ENCODE measurements at places on chromosomes 7 and 10. TPM values are rescaled to one million over a fixed set of nuclear protein-coding genes. Genes with fewer than 3 reads are reported as not detected.

DNA sequence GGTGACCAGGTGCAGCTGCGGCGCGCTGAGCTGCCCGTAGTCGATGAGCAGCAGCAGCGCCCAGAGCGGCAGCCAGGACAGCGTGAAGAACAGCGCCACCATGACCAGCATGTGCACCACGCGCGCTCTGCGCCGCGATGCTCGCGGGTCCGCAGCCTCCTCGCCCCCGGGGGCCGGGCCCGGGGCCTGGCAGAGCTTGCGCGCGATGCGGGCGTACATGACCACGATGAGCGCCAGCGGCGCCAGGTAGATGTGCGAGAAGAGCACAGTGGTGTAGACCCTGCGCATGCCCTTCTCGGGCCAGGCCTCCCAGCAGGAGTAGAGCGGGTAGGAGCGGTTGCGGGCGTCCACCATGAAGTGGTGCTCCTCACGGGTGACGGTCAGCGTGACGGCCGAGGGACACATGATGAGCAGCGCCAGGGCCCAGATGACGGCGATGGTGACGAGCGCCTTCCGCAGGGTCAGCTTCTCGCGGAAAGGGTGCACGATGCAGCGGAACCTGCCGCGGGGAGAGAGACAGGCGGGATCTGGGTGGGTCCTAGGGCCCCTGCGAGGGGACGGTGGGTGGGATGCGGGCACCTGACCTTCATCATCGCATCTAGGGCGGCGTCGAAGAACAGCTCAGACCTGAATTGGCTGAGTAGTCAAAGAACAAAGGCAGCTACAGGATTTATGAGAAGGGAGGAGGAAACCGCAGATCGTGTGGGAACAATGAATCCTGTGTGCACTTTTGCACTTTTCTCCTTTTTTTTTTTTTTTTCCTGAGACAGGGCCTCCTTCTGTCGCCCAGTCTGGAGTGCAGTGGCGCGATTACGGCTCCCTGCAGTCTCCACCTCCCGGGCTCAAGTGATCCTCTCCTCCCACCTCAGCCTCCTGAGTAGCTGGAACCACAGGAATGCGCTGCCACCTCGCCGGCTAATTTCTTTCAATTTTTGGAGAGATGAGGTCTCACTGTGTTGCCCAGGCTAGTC, 22.4 kb upstream of the PPA1 start:
- no peaks in the 10 kb centered on the region for H3K36me3 ChIP-seq
- peaks cover 18% of the 10 kb centered on the region for H3K27me3 ChIP-seq
- H3K4me3 ChIP-seq, result peak overlapping the region; percentile 28
- peaks cover 12% of the 10 kb centered on the region for H3K4me1 ChIP-seq
- H3K27ac ChIP-seq, result no peak overlapping the region

DNA sequence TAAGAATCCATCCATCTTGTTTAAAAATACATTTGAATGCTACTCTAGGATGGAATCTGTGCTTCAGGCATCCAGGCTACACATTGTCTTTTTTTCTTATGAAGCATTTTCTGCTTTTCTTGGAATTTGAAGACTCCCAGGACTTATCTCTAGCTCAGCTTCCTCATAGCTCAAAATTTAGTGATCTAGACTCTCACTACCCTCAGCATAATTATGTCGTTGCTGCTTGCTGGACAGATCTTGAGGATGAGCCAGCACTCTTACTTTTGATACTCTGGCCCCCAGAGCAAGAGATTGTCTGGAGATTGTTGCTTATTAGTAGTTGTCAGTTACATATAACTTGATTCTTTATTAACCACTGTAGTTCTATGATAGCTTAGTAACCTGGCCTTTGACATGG, 83.3 kb upstream of the FGL2 start:
- no peak overlapping the region for H3K4me3 ChIP-seq
- no peak overlapping the region for H3K27ac ChIP-seq
- no peaks in the 10 kb centered on the region for H3K36me3 ChIP-seq
- DNase-seq, result no peak
- H3K27me3 ChIP-seq, result no peaks in the 10 kb centered on the region

- peaks cover 57% of the 10 kb centered on the region for H3K4me1 ChIP-seq
- no peaks in the 10 kb centered on the region for H3K27me3 ChIP-seq
- DNase-seq, result no peak
- H3K4me3 ChIP-seq, result no peak overlapping the region
- peak overlapping the region; percentile 22 for H3K27ac ChIP-seq
- no peaks in the 10 kb centered on the region for H3K36me3 ChIP-seq
Observed at GRCh38 chr10:74593470-74593869, 232.9 kb upstream of the KAT6B start.

GRCh38 chr10:108663587-108663986, 1259.7 kb downstream of the XPNPEP1 start:
- no peaks in the 10 kb centered on the region for H3K27me3 ChIP-seq
- H3K36me3 ChIP-seq, result no peaks in the 10 kb centered on the region
- H3K27ac ChIP-seq, result no peak overlapping the region
- no peak for DNase-seq

DNA sequence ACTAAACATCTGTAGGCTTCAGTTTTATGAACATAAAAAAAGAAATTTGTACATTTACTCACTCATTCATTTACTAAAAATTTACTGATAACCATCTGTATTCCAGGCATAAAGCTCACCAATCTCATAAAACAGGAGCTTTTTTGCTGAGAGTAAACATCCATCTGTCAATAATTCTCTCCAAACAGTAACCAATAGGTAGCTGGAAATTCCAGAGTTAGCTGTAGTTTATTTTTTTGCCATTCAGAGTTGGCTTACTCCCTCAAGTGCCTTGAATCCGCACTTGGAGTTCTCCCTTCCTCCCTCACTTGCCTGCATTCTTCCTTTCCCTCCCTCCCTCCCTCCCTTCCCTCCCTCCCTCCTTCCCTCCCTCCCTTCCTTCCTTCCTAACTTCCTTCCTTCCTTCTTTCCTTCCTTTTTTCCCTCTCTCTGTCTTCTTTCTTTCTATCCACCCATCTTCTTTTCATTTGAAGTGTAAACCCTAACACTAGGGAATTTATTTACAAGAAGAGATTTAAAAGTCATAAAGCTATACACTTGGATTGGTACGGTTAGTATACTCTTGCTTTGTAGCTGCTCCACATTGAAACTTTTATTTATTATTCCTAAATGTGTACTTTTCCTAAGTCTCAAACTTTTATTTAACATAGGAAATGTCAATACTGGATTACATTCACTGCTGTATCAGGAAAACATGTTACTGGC, 44.6 kb upstream of the BICC1 start:
- H3K27ac ChIP-seq, result no peak overlapping the region
- H3K27me3 ChIP-seq, result no peaks in the 10 kb centered on the region
- H3K36me3 ChIP-seq, result no peaks in the 10 kb centered on the region
- no peak overlapping the region for H3K4me3 ChIP-seq
- DNase-seq, result no peak

GRCh38 chr7:82443036-82443546, 486 bp downstream of the CACNA2D1 start:
- H3K4me3 ChIP-seq, result peak overlapping the region; percentile 78
- H3K27ac ChIP-seq, result peak overlapping the region; percentile 95
- peaks cover 38% of the 10 kb centered on the region for H3K4me1 ChIP-seq
- no peaks in the 10 kb centered on the region for H3K27me3 ChIP-seq
- DNase-seq, result no peak

DNA sequence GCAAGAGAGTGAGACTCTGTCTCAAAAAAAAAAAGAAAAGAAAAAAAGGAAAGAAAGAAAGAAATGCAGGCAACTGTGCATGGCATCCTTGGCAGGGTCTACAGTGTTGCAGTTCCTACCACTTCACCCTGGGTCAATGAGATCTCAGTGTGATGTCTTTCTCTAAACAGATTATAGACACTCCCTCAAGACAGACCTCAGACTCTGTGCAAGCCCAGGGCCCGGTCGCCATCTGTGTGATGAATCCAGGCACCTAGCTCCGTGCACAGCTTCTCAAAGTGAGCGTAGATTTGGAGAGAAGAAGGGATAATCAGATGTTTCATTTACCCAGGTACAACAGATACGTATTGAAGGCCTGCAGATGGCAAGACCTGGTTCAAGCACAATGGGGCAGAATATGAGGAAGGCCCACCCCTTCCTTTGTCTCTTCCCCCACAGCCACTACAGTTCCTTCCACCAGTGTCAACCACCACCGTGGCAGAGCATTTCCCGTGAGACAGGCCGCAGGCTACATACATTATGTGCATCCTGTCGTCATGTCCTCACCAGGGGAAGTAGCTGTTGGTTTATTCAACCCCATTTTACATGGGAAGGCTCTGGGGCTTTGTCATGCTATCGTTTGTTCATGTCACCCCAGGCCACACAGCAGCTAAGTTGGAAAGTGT, 471.7 kb upstream of the GALNT17 start:
- no peaks in the 10 kb centered on the region for H3K36me3 ChIP-seq
- DNase-seq, result no peak
- peaks cover 21% of the 10 kb centered on the region for H3K4me1 ChIP-seq

- DNase-seq, result no peak
- H3K4me3 ChIP-seq, result no peak overlapping the region
- H3K4me1 ChIP-seq, result no peaks in the 10 kb centered on the region
- H3K27ac ChIP-seq, result no peak overlapping the region
Observed at GRCh38 chr7:95491634-95492314, 6.0 kb downstream of the ASB4 start.

GRCh38 chr7:29764227-29764626, 42.1 kb upstream of the WIPF3 start:
- no peak for DNase-seq
- no peak overlapping the region for H3K27ac ChIP-seq
- H3K4me3 ChIP-seq, result no peak overlapping the region
- no peaks in the 10 kb centered on the region for H3K36me3 ChIP-seq
- H3K4me1 ChIP-seq, result no peaks in the 10 kb centered on the region

- no peak overlapping the region for H3K27ac ChIP-seq
- DNase-seq, result no peak
- H3K27me3 ChIP-seq, result no peaks in the 10 kb centered on the region
- H3K4me3 ChIP-seq, result no peak overlapping the region
- peaks cover 7% of the 10 kb centered on the region for H3K36me3 ChIP-seq
Observed at GRCh38 chr10:13629116-13629515, 42.4 kb downstream of the PRPF18 start.

Gene CACNA2D1
- total RNA-seq, result 51.5 TPM

Gene PRKCQ
- 5.6 TPM for total RNA-seq

Gene THSD7A
- 1.2 TPM for total RNA-seq

Gene COBL
- 47.7 TPM for total RNA-seq
